ENCODE measurements at places on chromosomes 5 and 9. TPM values are rescaled to one million over a fixed set of nuclear protein-coding genes. Genes with fewer than 3 reads are reported as not detected.
A peak's percentile ranks its signal among the peaks of the same experiment; 100 is the strongest.

The SEMA6A gene
- total RNA-seq: 5.0 TPM

The FKBP15 gene
- total RNA-seq: 21.8 TPM

GRCh38 chr5:54718656-54719055 is 201.1 kb downstream of the SNX18 start:
- DNase-seq: peak; percentile 31

- DNase-seq: no peak
These were observed 31.4 kb downstream of the FANCC start for GRCh38 chr9:95286151-95286550.

The NRG2 gene
- 0.14 TPM for total RNA-seq

GRCh38 chr5:14516901-14517300 is 64.7 kb upstream of the OTULINL start:
- DNase-seq: no peak

GRCh38 chr9:108117795-108118194 is 628.2 kb upstream of the KLF4 start:
- no peak for DNase-seq

DNA sequence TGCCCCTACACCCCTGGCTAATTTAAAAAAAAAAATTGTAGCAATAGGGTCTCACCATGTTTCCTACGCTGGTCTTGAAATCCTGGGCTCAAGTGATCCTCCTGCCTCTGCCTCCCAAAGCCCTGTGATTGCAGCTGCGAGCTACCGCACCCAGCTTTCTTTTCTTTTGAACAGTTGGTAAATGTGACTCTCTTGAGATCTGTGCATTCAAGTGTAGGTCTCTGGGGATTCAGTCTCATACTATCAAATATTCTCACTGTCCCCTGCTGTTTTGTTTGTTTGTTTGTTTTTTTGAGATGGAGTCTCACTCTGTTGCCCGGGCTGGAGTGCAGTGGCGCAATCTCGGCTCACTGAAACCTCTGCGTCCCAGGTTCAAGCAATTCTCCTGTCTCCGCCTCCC is 42.3 kb upstream of the CXXC5 start:
- DNase-seq: no peak

- no peak for DNase-seq
These were observed 326.0 kb downstream of the NPR3 start for GRCh38 chr5:33037076-33037475.

The HAPLN1 gene
- total RNA-seq: 4.5 TPM

The SPATA31A3 gene
- total RNA-seq: not detected

DNA sequence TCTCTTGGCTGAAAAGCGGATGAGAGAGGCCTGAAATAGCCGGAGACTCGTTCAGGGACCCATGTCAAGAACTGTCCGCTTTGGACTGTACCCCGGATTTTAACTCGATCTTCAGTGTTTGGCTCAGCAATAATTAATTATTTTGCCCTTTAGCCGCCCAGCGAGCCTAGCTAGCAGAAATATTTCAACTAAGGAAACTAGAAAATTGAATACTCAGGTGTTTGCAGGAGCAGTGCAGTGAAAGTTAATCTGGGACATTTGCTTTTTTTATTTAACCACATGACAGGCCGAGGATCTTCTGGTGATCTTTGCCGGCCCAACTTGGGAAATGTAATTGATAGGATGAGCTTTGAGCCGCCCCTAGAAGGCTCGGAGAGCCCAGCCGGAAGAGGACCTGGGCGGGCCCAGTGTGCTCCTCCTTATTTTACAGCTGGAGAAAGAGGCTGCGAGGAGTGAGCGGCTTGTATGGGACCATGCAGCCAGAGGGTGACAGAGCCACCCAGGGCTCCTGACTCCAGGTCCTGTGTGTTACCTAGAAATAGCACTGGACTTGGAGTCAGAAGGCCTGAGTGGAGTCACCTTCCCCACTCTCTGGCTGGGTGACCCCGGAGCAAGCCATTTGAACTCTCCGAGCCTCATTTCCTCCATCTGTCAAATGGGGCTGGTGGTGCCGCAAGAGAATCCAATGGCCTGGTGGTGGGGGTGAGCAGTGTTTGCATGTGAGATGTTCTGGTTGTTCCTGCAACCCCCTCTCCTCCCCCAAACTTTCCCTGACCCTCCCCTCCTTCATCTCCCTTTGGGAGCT is 2.4 kb downstream of the PPARGC1B start:
- no peak for DNase-seq

GRCh38 chr5:97097326-97098230 is 44.8 kb downstream of the LIX1 start:
- DNase-seq: no peak

The VDAC1 gene
- total RNA-seq: 732 TPM

- no peak for DNase-seq
These were observed 132.4 kb downstream of the DAB2IP start for GRCh38 chr9:121783521-121784507.

The UBE2QL1 gene
- total RNA-seq: 0.64 TPM

DNA sequence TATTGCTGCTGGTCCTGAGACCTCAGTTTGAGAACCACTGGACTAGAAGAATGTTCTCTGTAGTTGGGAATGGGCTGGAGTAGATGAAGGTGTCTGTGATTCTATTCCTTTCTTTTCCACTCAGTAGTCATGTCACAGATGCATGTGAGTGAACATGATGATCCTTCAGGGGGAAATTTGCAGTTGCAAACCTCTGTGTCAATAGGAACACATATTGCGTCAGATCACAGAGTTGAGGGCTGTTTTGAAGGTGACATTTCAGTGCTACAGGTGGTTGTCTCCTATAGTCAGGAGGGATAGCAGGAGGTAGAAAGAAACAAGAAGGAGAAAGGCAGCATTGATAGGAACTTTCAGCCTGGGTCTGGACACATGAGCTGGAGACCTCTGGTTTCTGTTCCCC is 239.3 kb downstream of the ARHGEF28 start:
- DNase-seq: no peak

- DNase-seq: no peak
These were observed 143.7 kb downstream of the ELAVL2 start for GRCh38 chr9:23682352-23682751.

The LVRN gene
- not detected for total RNA-seq

The SPINK4 gene
- total RNA-seq: 4.5 TPM

GRCh38 chr5:102279711-102280110 is 16.4 kb downstream of the SLCO4C1 start:
- DNase-seq: no peak

DNA sequence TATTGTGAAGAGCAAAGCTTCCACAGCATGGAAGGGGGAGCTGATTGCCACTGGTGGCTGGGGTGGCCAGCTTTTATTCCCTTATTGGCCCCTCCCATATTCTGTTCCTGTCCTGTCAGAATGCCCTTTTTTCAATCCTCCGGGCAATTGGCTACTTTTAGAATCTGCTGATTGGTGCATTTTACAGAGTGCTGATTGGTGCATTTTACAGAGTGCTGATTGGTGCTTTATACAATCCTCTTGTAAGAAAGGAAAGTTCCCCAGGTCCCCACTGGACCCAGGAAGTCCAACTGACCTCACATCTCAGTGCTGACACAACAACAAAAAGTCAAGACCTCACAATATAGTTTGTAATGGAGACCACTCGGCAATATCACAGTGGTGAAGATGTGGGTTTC is 195.0 kb downstream of the SPATA31A6 start:
- no peak for DNase-seq

The ADGRV1 gene
- 13.0 TPM for total RNA-seq

GRCh38 chr5:83401775-83402174 is 69.8 kb upstream of the VCAN start:
- DNase-seq: no peak

DNA sequence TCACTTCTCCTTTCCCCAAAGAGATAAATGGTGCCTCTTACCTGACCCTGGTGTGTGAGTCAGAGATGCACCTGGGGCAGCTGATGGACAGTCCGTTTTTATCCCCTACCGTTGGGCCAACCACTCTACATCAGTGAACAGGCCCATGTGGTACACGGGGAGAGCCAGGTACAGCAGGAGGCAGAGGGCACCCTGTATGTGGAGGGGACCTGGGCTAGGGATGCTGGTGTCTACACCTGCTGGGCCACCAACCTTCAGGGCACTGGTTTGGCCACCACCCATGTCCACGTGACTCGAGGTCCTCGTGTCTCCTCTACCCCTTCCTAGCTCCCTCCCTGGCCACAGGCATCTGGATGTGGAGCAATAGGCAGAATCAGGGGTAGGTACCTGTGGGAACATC is 22.7 kb upstream of the ANXA6 start:
- no peak for DNase-seq

GRCh38 chr5:118279540-118280294 is 708.6 kb downstream of the DTWD2 start:
- no peak for DNase-seq

GRCh38 chr5:122999947-123000563 is 36.5 kb downstream of the PPIC start:
- peak; percentile 12 for DNase-seq

DNA sequence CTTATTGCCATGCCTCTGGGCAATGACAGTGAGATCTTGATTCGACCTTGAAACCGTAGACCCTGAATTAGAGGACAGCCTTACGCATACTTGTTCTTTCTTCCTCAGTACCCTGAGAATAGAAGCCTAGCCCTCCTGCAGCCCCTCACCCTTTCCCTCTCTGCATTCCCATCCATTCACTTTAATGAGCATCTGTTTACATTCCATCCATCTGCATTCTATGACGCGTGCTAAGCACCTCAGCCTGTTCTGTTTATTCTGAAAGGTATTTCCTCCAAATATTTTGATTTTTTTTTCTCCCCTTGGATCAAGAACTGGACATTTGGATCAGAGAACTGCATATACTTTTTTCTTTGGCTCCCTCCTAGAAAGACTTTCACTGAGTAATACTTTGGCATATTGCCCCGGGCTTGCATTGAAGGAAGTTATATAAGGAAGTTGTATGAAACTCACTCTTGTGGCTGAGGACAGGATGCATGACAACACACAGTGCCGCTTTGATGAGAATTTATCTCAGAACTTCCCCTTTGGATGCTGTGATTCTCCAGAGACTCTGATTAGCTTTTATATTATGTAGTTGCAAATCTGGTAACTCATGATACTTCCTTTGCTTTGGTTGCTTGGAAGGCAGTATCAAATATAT is 15.7 kb downstream of the TMEM8B start:
- DNase-seq: peak; percentile 94

- DNase-seq: no peak
These were observed 252.2 kb downstream of the NR2F1-AS1 start for GRCh38 chr5:93328833-93329232.

The PDE6A gene
- not detected for total RNA-seq

DNA sequence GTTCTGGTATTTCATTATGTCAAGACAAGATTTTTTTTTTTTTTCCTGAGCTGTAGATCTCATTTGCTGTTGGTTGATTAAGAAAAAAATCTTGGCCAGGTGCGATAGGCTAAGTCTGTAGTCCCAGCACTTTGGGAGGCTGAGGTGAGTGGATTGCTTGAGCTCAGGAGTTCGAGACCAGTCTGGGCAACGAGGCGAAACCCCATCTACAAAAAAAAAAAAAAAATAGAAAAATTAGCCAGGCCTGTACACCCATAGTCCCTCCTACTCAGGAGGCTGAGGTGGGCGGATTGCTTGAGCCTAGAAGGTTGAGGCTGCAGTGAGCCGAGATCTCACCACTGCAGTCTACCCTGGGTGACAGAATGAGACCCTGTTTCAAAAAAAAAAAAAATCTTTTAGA is 12.2 kb downstream of the CDC42SE2 start:
- no peak for DNase-seq

DNA sequence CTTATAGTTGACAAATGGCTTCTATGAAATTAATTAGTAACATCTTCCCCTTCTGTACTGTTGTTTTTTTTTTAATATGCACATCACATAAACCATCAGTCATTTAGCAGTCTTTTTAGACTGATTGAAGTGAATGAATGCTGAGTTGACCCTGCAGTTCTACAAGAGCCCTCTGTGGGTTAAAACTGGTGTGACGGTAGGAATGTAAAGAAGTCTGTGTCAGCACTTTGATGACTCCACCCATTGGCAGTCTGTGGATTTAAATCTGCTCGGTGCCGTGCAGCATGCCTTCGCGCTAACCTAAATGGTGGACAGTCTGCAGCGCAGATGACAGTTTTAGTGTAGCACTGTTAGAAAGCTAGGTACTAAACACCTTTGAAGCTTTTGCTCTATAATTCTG is 3.1 kb downstream of the GTF3C4 start:
- DNase-seq: no peak

- no peak for DNase-seq
These were observed 409.4 kb upstream of the CTNND2 start for GRCh38 chr5:12313602-12314001.

DNA sequence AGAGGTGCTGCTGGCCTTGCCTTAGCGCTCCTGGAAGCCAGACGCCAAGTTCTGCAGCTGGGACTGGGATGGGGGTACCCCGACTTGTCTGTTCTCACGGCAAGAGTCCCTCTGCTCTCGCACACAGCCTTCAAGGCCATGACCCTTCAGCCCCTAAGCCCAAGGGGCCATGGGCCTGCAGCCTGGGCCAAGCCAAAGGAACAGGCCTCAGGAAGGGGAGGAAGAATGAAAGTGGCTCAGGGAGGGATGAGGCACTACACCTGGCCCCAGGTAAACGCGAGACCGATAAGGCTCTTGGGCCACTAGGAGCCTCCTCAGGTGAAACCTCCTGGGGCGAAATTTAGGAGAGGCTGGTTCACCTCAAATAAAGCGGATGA is 3.9 kb downstream of the EBF1 start:
- no peak for DNase-seq

GRCh38 chr5:159106569-159107282 is 7.0 kb upstream of the EBF1 start:
- peak; percentile 51 for DNase-seq

DNA sequence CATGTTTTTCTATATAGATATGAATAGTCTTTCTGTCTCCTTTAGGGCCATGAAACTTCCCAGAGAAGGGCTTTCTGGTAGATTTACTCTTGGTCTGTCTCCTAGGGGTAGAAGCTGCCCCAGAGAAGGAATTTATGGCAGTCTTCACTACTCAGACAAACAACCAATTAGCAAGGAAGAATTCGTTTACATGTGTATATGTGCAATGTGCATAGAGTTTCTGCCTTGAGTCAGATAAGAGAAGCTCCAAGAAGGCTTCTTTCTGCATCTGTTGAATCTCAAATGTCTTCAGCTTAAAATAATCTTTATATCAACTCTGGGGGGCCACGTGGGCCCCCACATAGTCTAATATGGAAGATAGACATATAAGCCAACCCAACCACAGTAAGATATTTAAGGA is 7.6 kb upstream of the CLINT1 start:
- DNase-seq: no peak

DNA sequence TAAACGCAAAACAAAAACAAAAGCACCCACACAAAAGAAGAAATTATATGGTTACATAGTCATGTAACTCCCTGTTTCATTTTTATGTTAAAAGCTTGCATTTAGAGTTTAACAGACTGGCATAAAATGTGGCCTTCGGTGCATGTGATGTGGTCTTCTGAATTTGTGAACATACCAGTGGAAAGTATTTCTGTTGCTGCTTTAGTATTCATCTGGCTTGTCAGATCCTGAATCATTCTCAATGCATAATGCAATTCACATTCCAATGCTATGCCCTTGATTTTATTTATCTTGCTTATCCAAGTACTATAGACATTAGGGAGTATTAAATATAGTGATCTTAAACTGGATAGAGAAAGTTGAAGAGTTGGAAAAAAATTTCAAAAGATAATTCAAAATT is 740.2 kb upstream of the ZNF608 start:
- DNase-seq: peak; percentile 30

Data from H4 (cell line).